ENCODE measurements at places on chromosomes 11 and 22.
A peak's percentile ranks its signal among the peaks of the same experiment; 100 is the strongest.

DNA sequence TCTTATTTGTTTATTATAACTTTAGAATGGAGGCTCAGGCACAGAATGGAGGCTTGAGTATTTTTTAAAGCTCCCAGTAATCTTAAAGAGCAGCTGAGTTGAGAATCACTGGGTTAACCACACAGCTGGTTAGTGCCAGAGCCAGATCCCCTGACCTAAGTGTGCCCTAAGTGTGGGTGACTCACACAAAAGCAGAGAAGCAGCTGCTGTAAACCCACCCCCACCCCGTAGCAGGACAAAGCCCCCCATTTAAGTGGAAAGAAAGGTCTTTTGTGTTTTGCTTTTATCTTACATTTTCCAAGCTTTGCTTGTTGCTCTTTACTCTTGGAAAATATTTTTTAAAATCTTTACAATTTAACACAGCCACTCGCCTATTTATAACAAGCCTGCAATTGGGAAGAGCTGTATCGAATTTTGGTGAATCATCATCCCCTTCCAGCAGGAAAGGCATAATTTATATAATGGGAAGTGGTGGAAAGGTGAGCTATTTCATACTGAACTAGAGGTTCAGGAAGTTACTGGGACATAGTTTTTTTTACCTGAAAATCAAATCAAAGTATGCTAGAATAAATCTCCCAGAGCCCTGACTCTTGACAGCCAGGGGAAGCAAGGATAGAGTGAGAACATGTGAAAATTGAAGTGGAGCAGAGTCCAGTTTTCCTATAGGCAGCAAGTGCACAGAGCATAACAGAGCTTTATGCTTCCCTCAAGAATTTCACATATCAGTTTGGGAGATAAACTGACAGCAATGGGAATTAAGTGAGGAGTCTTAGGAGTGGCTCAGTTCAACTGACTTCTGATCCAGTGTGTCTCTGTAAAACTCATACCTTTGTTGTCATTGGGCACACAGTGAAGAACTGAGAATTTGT lies 405.7 kb downstream of the AASDHPPT start:
- no peak for DNase-seq

GRCh38 chr22:48577014-48577690 lies 1250.5 kb downstream of the BRD1 start:
- DNase-seq = no peak

- peak; percentile 71 for DNase-seq
Observed at GRCh38 chr22:38505541-38506117, 482 bp downstream of the DDX17 start.

- no peak for DNase-seq
Observed at GRCh38 chr11:102539567-102539966, 9.0 kb upstream of the MMP7 start.

DNA sequence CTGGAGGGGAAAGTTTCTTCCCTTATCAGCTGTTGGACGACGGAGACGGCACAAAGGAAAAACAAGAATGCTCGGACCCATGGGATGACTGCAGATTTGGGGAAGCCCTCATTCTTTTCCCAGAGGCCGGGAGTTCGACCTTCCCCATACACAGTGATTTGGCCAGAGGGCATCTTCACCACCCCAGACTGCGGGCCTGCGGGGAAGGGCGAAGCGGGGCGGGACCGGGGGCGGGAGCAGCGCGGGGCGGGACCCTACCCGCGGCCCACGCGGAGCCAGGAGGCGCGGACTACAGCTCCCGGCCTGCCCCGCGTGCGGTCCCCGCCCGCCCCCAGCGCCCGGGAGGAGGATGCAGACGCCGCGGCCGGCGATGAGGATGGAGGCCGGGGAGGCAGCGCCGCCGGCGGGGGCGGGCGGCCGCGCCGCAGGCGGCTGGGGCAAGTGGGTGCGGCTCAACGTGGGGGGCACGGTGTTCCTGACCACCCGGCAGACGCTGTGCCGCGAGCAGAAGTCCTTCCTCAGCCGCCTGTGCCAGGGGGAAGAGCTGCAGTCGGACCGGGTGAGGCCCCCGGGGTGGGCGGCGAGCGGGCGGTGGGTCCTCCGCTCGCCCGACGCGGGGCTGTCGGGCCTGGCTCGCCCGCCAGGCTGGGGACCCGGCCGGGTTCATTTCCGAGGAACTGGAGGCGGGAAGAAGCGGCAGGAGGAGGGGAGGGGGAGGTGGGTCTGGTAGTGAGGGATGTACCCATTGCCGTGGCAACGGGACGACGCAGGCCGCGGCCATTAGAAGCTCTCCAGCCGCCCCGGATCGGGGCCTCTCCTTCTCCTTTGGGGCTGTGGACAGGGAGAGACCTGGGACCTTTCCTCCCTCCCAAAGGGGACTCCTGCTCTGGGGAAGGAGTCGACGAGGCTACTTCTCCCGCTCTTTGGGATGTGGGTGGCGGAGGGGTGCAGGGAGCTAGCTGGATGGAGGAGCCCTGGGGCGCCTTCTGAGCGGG lies at the start of gene KCTD17:
KCTD17 (plus strand) TSS at position 352 of the 995 bp plus-strand sequence; CDS start at position 371, 19 bp downstream.
- DNase-seq = peak; percentile 73

- DNase-seq = no peak
Observed at GRCh38 chr22:37711490-37711889, 14.6 kb downstream of the TRIOBP start.

DNA sequence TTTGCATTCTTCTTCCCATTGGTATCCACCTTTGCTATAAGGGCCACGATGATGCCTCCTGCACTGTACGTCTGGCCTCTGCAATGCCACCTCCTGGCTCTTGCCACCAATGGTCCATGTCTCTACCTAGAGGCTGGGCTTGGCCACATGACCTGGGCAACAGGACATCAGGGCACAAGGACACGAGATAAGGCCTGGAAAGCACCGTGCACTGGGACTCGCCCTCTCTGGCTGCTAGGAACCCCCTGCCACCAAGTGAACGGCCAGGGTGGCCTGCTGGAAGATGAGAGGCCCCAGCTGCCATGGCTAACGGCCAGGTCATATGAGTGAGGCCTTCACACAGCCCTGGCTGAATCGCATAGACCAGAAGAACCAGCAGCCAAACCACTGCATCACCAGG lies 87.4 kb downstream of the TRMU start:
- DNase-seq = no peak

- no peak for DNase-seq
Observed at GRCh38 chr22:44395118-44396005, 82.6 kb upstream of the SHISAL1 start.

GRCh38 chr22:30129636-30130035 lies 49.4 kb downstream of the HORMAD2 start:
- DNase-seq = no peak

Data from SJSA1 (cell line).